ENCODE measurements at places on chromosomes 11 and 22. TPM values are rescaled to one million over a fixed set of nuclear protein-coding genes. Genes with fewer than 3 reads are reported as not detected.

DNA sequence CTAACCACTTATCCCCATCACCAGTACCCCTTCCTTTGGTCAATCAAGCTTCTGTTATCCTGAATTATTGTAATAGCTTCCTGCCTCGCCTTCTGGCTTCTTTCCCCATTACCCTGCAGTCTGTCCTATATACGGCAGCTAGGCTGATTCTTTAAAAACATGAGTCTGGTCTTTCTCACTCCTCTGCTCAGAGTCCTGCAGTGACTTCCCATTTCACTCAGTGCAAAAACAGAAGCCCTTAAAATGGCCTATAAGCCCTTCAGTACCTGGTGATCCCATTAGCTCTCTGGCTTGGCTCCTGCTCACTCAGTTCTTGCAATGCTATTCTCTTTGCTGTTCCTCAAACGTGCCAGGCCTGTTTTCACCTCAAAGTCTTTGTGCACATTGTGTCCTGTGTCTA lies 58.4 kb downstream of the JRKL start:
- no peak for DNase-seq

- DNase-seq = no peak
Measured at GRCh38 chr22:40634119-40634903, 2.2 kb downstream of the MRTFA start.

GRCh38 chr11:84234011-84234410 lies 947.8 kb upstream of the CCDC90B start:
- no peak for DNase-seq

The ANGPTL5 gene
- not detected for total RNA-seq

DNA sequence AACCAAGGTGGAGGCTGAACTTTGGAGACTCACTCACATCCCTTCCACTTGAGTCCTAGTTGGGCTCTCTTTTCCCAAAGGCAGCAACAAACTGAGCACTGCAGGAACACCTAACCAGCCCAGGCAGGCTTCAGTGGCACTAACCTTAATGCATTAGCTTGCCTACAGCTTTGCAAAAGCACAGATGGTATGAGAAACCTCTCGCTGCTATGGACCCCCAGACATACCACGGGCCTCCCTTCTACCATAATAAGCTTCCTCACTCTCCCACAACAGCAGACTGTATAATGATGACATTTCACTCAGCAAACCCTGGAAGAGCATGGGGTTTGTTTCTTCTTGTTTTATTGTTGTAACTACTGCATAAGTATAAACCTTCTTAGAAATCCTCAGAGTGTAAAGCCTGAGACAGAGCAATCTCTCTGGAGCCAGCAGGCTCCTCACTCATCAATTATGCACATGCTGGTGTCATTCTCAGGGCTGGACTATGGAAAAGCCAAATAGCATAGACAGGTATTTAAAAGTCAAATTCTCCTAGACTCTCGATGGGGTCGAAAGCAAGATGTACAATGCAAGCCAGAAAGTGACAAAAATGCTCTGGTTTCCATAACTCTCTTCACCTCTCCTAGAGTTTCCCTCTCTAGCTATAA lies 167.6 kb downstream of the NXPE2 start:
- DNase-seq = no peak

The MS4A3 gene
- total RNA-seq = not detected

All from chondrocyte (in vitro differentiated cells).